ENCODE measurements at places on chromosomes 1 and 21.
A peak's percentile ranks its signal among the peaks of the same experiment; 100 is the strongest.

- peak; percentile 92 for DNase-seq
Measured at GRCh38 chr1:21334214-21335087, 44.2 kb upstream of the ECE1 start.

DNA sequence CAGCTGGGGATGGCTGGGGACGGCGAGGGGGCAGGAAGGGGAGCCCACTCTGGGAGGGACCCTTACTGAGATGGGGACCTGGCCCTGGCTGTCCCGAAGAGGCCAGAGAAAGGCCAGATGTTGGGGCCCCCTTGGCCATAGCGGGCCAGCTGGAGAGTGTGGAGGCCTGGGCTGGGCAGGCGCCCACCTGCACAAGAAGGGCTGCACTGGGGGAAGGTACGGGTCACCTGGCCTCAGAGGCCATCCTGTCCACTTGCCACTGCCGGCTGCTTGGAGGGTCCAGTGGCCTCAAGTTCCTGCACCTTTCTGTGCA lies 5.0 kb upstream of the PLCH2 start:
- DNase-seq: no peak

DNA sequence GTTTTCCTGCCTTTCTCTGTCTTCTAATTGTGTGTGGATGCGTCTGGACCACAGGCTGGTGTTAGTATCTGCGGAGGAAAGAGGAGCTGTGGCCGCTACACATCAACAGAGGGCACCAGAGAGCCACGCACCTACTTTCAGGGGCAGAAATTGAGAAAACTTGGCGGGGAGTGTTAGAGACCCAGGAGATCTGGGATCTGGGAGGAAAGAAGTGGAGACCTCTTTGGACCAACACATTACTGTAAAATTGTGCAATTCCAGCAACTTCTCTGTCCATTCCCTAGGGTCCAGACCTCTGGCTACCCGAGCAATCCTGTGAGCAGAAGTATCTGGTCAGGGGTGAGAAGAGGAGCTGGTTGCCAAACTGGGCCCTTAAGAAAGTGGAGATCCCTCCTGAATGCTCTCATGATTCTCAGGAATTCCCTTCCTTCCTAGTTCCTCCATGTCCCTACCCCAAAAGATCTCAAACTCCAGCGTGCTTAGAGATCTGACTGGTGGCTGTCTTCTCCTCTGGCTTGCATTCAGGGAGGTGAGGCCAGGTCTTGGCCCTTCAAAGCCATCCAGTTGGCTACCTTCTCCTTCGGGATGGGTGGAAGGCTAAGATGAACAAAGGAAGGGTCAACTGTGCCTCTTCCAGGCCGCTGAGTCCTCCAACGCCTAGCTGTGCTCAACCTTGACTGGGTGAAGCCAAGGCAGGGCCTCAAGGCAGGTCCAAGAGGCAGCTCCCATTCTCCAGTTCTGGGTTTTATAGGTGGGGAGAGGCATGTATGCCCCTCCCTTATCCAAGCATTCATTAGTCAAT lies 1.2 kb upstream of the KIRREL1 start:
- peak; percentile 66 for DNase-seq

DNA sequence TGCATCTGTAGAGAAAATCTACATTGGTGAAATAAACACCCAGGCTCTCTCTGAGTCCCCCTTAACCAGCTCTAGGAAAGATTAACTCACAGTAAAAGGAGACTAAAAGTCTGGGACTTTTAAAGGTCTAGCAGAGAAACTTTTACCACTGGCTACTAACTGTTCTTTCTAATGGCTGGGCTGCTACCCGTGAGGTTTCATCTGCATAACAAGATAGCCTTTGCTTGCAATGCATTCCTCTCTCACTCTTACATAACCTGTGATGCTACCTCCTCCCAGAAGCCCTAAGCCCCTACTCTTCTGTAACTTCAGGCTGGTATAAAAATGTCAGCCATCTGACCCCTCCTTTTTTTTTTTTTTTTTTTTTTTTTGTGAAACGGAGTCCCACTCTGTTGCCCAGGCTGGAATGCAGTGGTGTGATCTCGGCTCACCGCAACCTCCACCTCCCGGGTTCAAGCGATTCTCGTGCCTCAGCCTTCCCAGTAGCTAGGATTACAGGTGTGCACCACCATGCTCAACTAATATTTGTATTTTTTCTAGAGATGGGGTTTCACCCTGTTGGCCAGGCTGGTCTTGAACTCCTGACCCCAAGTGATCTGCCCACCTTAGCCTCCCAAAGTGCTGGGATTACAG lies 344.2 kb downstream of the RGS7 start:
- DNase-seq: no peak

DNA sequence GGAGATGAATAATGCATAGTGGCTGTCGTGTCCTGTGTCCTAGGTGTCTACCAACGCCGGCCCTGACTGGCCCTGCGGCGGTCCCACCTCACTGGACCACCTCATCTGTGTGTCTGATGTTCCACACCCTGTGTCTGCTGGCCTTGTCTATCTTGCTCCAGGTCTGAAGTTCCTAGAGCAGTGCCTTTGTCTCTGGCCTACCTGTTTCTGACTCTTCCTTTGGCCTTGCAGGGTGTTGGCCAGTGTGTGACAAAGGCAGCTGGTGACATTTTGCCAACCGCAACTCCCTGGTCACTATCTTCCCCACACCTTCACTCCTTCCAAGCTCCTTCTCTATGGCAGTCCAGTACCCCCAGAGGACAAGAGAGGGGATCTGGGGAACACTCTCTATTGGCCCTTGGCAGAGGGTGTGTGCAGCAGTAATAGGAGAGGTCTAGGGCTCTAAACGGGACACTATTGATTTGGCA lies 1.4 kb upstream of the AHDC1 start:
- DNase-seq: no peak

DNA sequence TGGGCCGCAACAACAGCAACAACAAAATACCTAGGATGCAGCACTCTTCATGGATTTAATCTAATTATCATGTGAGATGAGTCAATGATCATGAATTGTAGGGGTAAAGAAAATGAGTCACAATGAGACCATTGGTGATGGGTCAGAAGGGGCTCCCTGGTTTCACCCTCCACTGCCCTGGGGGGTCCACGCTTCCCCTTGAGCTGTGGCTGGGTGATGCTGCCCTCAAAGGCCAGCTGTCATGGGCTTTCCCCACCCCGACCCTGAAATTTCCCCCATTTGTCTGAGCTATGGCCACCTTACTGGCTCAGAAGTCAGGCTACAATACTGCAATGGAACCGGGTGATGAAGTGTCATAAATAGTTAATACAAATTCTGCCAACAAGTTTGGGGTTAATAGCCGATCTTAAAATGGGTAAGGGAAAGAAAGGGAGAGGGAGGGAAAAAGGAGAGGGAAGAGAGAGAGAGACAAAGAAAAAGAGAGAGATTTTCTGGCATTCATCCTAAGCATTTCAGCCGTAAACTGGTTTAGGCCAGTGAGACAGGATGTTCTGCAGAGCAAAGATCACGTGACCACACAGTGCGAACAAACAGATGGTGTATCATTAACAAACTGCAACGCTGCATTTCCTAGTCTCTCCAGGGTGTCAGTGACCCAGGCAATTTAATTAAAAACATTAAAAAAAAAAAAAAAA lies 143.4 kb upstream of the ERRFI1 start:
- peak; percentile 85 for DNase-seq

DNA sequence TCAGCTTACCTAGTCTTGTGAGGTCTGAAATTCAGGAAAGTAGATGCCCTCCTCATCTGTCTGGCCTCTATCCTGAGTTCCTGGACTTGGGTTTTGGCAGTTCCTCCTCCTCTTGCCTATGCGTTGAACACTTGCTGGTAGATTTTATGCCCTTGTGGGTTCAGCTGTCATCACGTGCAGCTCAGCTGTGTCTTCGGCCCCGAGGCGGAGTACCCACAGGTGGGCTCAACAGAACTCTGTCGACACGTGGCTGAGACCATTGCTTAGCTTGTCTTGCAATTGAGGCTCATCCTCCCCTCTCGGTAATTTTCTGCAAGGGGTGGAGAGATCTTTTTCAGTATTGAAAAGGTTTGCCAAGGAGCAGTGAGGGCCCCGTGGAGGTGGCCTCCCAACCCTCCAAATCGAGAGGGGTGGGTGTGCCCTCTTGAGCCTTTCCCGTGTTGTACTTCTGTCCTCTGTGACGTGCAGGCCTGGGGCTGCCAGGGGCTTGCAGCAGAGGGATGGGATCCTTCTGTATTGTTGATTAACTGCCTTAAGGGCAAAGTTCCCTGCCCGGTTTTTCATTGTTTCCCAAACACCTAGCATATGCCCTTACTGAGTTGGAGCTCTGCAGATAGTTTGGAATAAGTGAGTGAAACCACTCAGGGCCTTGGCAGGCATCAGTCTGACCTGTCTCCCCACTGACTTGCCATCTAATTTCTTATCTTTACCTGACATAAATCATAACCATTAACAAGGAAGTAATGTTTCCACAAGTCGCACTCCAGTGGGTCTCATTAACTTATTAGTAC lies 2.9 kb downstream of the CENPS start:
- DNase-seq: no peak

GRCh38 chr1:153566414-153567371 lies 1.0 kb upstream of the S100A2 start:
- peak; percentile 64 for DNase-seq

GRCh38 chr1:159428536-159428935 lies 3.5 kb upstream of the OR10J4 start:
- no peak for DNase-seq

DNA sequence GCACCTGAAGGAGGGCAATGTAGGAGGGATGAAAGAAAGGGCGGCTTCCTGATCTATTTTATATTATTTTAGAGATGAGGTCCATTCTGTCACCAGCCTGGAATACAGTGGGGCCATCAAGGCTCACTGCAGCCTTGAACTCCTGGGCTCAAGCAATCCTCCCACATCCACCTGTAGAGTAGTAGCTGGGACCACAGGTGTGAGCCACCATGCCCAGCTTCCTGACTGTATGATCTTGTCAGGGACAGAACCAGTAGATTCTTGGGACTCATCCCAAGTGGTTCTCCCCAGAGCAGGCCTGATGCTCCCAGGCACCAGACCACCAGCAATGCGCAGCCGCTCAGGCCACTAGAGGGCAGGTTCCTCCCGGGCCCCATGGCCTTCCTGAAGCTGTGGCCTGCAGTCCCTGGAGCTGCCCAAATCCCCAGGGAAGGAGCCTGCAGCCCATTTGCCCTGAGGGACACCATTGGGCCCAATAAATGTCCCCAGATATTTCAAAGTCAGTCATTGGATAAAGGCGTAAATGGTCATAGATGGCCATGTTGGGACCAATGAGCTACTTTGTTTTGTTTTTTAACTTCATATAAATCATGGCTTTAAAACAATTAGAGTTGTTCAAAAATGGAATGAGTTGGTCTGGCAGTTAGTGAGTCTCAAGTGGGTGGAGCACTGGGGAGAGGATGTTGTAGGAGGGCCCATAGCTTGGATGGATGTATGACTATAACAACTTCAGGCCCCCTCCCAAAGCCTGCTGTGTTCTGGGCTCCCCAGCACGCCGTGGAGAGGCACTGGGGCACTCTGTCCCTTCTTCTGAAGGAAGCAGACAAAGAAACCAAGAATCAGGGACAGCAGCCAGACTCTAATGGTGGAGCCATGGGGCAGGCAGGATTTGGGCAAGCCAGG lies 44.7 kb upstream of the GOLT1A start:
- peak; percentile 46 for DNase-seq

- DNase-seq: peak; percentile 64
Measured at GRCh38 chr1:107622966-107623365, 342.0 kb downstream of the VAV3 start.

DNA sequence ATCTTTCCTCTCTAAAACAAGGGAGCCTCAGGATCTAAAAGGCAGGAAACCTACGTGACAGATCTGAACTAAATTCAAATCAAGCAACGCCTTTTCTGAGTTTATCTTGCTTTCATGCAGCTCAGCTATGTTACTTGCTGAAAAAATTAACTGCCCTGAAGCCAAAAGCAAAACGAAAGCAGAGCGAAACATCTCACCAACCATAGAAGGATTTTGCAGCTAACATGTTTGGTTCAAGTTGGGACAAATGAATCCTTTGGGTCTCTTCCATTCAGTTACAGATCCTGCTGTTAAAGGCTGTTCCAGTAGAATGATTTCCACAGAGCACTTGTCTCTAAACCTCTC lies 482 bp downstream of the SLC2A5 start:
- DNase-seq: no peak

GRCh38 chr21:23471877-23472276 lies 2135.4 kb downstream of the MRPL39 start:
- no peak for DNase-seq

GRCh38 chr21:41031701-41032220 lies 136.2 kb upstream of the BACE2 start:
- DNase-seq: no peak

- no peak for DNase-seq
Measured at GRCh38 chr21:34166468-34166867, 93.1 kb downstream of the MRPS6 start.

DNA sequence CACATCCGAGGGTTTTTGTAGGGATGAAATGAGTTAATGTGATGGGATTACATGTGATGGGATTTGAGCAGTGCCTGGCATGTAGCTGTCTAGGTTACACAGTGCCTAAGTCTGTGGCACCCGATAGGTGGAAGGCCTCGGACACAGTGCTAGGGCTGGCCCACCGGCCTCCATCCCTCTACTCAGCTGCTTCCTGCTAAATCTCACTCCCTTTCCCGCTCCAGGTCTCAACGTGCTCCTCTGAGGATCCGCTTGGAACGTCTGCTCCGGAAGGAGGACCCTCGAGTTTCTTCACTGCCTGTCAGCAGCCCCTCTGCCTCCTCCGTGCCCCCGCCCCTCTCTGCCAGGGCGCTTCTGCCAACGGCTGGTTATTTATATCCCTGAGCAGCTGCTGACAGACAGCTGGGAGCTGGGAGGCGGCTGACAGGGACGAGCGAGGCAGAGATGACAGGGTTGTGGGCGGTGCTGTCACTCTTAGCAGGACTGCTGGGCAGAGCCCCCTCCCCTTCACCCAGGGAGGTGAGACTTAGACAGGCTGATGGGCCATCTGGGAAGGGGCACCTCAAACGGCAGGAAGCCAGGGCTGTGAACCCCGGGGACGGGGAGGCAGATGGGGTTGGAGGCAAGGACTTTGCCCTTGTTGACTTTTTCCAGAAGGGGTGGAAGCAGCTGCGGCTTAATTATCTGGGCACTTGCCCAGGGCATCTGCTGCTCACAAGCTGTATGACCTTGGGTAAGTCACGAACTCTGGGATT lies 26.6 kb upstream of the LRRN2 start:
- DNase-seq: no peak

- DNase-seq: no peak
Measured at GRCh38 chr1:230091473-230092231, 24.6 kb downstream of the GALNT2 start.

DNA sequence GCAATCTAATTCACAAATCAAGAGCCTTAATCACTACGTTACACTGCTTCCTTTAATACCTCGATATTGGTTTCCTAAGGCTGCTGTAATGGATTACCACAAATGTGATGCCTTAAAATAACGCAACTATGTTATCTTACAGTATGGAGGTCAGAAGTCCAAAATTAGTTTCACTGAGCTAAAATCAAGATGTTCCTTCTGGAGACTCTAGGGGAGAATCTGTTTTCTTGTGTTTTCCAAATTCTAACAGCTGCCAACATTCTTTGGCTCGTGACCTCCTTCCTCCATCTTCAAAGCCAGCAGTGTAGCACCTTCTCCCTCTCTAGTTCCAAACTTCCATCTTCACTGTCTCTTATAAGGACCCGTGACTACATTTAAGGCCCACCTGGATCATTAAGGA lies 335.0 kb upstream of the NFIA start:
- DNase-seq: no peak
